ENCODE measurements at places on chromosomes 11 and 22.

DNA sequence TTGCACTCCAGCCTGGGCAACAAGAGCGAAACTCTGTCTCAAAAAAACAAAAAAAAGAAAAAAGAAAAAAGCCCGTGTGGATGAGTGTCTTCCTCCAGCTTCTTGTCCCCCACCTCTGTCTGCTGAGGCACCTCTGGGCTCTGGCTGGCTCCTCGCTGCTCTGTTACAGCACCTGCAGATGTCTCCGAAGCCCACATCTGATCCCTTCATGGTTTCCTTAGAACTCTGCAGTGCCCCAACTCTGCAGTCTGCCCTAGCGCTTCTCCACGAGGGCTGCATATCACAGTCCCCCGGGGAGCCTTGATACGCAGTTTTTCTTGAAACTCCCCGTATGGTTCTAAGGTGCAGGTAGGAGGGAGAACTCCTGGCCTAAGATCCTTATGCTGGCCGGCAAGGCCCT is 15.9 kb downstream of the KCTD17 start:
- DNase-seq: no peak

DNA sequence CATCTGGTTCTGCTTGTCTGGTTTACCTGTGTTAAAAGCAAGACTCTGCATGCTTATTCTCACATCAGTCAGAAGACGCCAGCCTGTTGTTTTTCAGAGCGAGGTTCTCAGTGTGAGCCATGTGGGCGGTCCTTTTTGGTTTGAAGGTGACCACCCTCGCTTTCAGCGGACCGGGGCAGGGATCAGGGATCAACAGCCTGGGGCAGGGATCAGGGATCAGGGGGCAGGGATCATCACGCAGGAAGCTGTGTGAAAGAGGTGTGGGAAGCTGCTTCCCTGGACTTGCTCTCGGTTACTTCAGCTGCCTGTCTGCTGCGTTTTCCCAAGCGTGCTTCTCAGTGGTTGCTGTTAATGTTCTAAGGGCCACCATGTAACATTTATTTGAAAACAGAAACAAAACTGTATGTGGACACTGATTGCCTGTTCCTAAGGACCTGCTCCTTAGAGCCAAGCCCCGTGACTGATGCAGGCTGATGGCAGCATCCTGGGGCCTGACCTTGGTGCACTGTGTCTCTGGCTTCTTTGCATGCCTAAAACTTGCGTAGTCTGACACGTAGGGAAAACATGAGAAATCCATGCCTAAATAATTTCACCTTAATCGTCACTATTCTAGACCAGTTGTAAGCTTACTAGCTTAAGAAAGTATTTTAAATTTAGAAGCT is 146.9 kb downstream of the ATXN10 start:
- DNase-seq: no peak

DNA sequence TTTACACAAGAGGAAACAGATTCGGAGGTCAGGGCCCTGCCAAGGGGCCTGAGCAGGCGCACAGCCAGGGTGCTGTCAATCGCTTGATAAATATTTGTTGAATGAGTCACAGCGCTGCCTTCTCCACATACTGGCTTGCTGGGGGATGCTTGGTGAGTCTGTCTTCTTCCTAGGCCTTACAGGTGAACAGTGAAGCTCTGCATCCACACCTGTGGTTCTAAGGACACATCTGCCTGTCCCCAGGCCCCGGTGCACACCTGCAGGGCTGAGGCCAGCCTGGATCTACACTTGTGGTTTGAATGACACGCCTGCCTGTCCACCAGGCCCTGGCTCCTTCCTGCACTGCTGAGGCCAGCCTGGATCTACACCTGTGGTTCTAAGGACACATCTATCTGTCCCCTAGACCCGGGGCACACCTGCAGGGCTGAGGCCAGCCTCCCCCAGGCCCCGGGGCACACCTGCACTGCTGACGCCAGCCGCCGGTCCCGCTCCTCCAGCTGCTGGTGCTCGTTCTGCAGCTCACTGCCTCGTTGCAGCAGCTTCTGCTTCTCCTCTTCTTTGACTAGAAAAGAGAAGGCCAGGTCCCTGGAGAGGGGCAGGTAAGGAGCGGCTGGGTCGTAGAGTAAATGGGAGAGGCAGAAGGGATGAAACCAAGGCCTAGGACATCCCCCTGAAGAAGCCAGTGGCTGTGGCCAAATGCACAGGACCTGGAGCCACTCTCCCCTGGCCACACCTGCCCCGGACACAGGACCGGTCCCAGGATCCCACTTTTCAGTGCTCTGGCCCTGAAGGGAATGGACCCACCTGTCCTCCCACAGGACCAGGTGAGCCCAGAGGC is 124.6 kb downstream of the PHF21B start:
- DNase-seq: no peak

GRCh38 chr22:40385036-40385782 is 14.8 kb downstream of the SGSM3 start:
- DNase-seq: no peak

DNA sequence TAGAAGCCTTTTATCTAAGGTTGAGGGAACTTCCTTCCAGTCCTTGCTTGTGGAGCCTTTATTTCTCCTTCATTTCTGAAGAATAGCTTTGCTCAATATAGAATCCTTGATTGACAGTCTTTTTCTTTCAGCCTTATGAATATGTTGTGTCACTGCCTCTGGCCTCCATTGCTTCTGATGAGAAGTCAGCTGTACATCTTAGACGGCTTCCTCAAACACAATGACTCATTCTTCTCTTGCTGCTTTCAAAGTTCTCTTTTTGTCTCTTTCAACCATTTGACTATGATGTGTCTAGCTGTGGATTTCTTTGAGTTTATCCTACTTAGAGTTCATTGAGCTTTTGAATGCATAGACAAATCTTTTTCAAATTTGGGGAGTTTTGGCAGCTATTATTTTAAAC is 893.2 kb downstream of the BRD1 start:
- DNase-seq: no peak

DNA sequence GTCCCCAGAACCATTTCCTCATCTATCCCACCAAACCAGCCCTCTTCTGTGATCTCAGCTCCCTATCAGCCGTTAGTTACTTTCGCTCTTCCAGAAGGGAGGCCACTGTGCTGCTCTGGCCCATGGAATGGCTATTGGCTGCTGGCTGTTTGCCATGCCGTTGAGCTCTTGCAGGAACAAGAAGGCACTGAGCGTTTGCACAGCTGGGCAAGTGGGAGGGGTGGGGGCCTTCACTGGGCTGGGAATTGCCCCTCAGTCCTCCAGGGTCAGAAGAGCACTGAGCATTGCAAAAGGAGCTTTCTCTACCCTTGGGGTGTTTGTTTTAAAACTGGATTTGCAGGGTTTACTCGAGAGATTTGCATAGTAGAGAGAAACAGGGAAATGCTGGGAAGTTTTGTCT is 129.0 kb upstream of the PARVA start:
- no peak for DNase-seq

- no peak for DNase-seq
Measured at GRCh38 chr22:30673136-30673535, 5.5 kb upstream of the DUSP18 start.

DNA sequence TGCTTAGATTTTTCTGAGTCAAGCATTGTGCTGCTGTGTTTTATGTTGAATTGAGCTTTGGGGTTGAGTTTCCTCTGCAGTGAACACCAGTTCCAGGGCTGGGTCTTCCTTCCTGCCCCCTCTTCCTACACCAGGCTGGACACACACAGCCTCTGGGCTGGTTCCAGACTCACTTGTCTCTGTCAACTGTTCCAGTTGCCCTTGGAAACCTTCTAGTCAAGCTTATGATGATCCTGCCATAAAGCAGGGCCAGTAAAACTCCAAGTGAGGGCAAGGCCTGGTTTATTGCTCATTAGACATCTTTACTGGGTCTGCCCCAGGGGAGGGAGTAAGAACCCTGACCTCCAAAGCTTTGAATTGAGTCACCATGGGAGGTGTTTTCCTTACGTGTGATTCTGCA is 61.1 kb downstream of the KIAA1671 start:
- DNase-seq: no peak

DNA sequence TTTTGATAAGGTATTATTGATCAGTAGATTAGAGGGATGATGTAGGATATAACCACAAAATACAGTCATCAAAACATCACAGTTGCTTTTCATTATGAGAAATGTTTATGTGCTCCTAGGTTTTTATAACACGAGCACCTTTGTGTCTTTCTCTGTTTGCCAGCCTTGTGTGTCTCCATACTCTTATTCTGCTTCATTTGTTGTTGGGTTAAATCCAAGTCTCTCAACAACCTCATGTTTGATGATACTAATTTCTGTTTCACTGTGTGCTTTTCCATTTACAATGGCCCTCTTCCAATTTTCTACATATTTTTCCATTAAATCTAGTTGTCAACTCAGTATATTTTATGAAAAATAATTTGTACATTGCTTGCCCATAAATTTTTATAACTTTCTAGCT is 107.7 kb upstream of the POU2AF2 start:
- no peak for DNase-seq

DNA sequence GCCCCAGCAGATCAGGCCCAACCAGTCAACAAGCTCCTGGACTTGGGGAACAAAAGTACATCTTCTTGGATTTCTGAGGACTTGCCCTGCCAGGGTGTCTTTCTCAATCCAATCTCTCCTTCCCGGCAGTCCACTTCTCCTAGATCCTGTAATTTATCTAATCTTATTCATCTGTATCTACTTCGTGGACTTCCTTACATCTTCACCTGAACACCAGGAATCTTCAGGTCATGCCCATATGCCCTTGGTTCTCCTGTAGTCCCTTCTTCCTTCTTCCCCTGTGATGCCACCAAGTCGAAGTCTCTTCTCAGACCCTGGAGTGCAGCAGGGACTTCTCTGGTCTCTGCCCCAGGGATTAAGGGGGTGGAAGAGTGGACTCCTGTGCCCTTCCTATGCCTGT is 100.3 kb downstream of the ZNF280B start:
- no peak for DNase-seq

- DNase-seq: no peak
Measured at GRCh38 chr11:64078284-64078683, 42.6 kb downstream of the FLRT1 start.

GRCh38 chr11:76194872-76195668 is 11.2 kb downstream of the WNT11 start:
- no peak for DNase-seq

DNA sequence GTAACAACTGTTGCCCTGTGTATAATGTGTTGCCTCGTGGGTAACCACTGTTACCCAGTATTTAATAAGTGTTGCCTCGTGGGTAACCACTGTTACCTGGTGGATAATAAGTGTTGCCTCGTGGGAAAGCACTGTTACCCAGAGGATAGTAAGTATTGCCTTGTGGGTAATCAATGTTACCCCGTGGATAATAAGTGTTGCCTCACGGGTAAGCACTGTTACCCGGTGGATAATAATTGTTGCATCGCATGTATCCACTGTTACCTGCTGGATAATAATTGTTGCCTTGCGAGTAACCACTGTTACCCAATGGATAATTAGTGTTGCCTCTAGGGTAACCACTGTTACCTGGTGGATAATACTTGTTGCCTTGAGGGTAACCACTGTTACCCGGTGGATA is 17.1 kb upstream of the NXPE4 start:
- DNase-seq: no peak

DNA sequence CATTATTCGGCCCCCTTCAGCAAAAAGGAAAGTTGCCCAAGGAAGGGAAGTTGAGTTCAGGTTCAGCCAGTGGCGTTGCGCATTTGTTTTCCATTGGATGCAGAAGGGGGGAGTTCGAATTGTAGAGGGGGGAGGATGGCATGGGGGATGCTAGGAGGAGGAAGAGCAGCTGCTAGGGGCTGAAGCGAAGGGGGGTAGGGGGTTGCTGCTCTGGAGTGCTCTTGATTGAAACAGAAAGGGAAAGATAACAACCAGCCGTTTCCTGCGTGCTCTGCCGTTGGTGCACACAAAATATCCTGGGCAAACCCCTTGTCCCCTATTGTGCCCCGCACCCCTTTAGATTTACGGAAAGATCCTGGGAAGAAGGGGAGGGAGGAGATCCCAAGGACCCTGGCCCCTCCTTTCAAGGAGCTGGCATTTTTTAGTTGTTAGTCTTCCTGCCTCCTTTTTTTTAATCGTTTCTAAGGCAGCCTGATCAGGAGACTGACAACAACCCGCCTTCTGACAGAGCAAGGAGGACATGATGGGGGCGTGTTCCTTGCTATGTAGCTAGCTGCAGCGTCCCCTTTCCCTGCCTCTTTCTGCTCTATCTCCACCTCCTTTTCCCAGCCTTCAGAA is 2.1 kb downstream of the KMT2A start:
- DNase-seq: peak; percentile 33

DNA sequence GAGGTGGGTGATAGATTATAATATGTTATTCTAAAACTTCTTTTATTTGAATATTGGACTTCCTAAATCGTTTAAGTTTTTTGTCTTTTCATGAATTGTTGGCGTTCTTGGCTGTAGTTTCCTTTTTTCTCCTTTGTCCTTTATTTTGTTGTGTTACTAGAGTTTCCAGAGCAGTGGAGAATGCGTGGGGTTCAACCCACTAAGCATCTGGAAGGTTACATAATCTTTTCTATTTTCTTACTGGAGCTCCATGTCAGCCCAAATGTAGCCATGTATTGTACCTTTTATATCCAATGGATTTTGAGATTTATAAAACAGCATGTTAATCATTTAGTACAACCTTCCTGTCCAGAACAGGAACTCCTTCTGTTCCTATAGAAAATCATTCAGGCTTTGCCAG is 63.2 kb downstream of the PPP6R3 start:
- DNase-seq: no peak

- no peak for DNase-seq
Measured at GRCh38 chr11:115221461-115222069, 282.6 kb downstream of the CADM1 start.

GRCh38 chr22:21768435-21768834 is 32.8 kb upstream of the YPEL1 start:
- no peak for DNase-seq

DNA sequence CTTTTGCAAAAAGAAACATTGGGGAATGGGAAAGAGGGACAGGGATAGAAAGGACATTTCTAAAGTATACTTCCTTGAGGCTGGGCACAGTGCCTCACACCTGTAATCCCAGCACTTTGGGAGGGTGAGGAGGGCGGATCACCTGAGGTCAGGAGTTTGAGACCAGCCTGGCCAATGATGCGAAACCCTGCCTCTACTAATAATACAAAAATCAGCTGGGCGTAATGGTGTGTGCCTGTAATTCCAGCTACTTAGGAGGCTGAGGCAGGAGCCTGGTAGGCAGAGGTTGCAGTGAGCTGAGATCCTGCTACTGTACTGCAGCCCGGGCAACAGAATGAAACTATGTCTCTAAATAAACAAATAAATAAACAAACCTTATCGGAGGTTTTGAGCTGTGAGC is 16.3 kb upstream of the TEF start:
- no peak for DNase-seq

- no peak for DNase-seq
Measured at GRCh38 chr11:133794205-133794604, 51.1 kb downstream of the SPATA19 start.

GRCh38 chr11:70688142-70688541 is 289.8 kb downstream of the CTTN start:
- DNase-seq: no peak

DNA sequence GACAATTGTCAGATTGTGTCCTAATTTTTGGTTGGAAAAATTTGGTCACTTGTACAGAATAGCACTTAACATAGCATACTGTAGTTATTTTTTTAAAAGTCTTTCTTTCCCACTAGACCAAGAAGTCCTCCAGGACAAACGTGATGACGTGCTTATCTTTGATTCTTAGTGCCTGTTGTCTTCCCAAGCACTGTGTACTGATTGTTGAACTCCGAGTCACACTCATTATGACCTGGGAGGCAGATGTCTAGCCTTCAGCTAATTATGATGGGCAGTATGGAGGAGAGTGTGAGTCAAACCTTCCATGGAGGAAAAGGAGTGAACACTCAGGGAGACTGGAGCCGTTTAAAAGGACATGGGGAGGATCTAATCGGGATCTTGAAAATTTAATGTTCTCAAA is 119.8 kb downstream of the SPON1 start:
- no peak for DNase-seq
